ENCODE measurements at places on chromosomes 16 and 17.

DNA sequence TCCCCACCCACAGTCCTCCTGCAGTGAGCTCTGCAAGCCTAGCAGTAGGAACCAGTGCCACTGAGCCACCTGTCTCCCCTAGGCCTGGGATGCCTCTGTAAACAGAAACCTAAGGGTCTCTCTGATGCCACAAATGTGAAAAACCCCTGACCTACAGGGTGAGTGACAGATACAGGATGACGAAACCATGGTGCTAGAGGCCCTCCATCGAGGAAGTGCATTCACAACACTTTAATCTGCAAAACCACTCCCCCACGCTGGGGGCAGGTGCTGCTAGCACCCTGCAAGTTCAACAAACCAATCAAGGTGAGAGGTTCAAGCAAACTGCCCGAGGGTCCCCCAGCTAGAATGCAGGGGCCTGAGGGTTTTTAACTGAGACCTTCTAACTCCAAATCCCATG, 59.5 kb downstream of the CDYL2 start:
- no peak for DNase-seq

DNA sequence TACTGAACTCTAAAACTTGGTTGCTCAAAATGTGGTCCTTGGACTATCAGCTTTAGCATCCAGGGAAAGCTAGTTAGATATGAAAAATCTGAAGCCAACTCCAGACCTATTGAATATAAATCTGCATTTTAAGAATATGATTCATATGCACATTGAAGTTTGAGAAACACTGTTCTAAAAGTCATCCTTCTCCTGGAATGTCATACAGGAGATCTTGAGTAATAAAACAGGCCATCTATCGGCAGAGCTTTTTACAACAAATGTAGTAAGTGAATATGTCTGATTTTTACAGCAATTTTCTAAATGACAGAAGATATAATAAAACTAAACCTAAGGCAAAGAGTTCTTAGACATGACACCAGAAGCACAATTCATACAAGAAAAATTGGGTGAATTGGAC, 140.4 kb downstream of the PMP22 start:
- DNase-seq: no peak

DNA sequence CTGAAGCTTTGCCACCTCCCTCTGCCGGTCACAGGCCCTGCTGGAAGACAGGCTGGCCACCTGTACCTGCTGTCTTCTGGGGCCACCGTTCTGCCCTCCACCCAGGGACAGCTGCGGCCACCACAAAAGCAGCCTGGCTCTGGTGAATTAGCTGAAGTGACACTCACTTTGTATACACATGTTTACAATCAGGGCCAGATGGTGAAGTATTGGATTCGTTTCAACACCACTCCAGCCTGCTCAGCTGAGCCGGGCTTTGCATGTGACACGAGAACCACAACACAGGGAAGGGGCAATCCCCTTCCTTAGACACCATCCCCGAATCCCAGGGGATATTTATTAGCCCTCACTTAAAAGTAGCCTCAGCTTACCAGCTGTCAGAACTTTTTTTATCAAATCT, 191.5 kb upstream of the RPL38 start:
- DNase-seq: no peak

DNA sequence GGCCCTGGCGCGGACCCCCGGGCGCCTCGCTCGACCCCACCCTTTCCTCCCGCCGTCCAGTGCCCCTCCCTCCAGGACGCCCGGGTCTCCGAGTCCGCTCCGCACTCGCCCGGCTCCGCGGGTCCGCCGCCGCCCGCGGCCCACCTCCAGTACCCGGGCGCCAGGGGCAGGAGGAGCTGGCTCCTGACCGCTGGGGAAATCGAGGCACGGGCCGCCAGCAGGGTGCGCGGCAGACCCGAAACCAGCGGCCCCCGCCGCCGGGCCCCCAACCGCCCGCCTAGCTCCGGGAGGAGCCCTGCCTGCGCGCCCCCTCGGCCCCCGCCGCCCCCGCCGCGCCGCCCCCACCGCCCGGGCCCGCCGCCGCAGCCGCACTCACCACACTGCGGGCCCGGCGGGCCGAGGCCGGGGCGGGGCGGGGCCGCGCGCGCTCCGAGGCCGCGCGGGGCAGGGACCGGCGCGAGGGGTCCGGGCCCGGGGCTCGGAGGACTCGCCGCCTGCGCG, 333 bp downstream of the MAFG start:
- DNase-seq: no peak

DNA sequence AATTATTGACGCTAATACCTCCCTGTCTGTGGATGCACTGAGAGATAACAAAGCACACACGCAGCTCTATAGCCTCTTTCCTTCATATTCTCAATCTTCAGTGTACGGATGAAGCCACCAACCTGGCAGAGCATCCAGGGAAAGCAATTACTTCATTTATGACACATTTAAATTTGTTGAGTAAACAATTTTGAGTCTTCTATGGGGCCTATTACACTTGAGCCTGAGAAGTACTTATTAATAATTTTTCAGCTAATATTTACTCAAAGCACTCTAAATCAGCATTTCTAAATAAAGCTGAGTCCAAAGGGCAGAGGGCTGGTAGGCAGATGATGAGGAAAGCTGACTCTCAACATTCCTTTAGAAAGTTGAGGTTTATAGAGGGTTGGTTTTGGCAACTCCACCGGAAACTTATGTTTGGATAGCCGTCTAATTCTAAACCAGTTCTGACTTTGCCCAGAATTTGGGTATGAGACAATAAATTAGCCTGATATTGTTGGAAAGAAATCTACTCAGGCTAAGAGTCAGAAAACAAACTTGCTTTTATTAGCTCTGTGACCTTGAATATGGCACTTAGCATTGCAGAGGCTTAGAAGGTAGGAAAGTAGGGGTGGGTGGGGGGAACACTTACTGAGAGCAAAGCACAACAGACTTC, 643.5 kb downstream of the CDH11 start:
- peak; percentile 75 for DNase-seq

GRCh38 chr16:72711823-72712222, 336.1 kb downstream of the ZFHX3 start:
- no peak for DNase-seq

DNA sequence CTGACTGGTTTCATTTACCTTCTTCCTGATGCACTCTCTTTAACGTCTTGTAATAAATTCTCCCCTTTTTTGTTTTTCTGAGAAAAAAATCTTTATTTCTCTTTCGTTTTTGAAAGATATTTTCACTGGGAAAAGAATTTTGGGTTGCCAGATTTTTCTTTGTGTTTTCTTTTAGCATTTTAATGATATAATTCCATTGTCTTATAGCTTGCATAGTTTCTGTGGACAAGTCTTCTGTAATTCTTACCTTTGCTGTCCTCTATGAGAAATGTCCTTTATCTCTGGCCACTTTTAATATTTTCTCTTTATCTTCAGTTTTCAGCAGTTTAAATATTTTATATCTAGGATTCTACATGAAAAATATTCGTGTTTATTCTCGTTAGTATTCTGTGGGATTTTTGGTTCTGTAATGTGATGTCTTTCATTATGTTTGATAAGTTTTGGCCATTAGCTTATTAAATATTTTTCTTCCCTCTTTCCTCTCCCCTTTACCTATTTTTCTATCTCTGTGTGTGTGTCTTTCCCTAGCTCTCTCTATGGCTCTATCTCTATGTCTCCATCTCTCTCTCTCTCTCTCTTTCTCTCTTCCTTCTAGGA, 236.5 kb downstream of the C16orf95 start:
- no peak for DNase-seq

GRCh38 chr17:80946449-80946848, 45.2 kb upstream of the CHMP6 start:
- no peak for DNase-seq

GRCh38 chr16:31461201-31461920, 2.1 kb downstream of the ARMC5 start:
- DNase-seq: no peak

- DNase-seq: peak; percentile 20
These were observed 62.4 kb downstream of the NT5M start for GRCh38 chr17:17365476-17366110.

Data from RPMI8226 (cell line).